ENCODE measurements at places on chromosomes 1 and 21. TPM values are rescaled to one million over a fixed set of nuclear protein-coding genes. Genes with fewer than 3 reads are reported as not detected.

- DNase-seq: no peak
These were observed 687.7 kb upstream of the ADGRL4 start for GRCh38 chr1:79694241-79694640.

GRCh38 chr1:198604975-198605374, 33.9 kb upstream of the PTPRC start:
- DNase-seq: no peak

DNA sequence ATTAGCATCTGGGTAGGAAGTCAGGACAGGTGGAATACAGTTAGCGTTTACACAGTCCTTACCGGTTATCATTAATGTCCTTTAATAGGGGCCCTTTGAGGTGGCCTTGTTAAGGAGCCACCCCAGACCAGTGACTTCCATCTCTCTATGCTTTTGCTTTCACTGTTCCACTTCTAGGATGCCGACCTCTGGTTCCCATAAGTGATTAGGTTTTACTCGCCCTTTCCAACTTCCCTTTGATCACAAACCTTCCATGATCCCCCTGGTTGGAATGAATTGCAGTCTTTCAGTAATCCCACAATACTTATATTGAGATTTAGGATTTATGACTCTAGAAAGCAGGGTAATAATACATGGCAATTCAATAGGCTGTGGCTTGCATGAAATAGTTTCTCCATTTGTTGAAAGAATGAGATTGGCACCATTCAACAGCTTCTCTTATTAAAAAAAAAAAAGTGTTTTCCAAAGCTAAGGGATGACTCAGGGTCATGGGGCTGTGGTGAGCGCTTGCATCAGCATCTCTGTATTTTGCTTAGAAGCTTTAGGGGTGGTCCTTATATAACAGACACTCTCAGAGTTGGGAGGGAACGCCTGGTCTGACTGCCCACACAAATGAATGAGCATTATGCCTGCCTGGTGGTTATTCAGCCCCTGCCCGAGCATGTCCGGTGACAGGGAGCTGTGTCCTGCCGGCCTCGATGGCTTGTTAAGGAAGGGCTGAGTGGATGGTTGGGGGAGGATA, 110.5 kb downstream of the CNIH3 start:
- DNase-seq: peak; percentile 86

Gene TRIM45
- 4.2 TPM for total RNA-seq

Gene TMEM240
- 3.7 TPM for total RNA-seq

- DNase-seq: peak; percentile 25
These were observed 207.2 kb downstream of the PTGER3 start for GRCh38 chr1:70840260-70840953.

DNA sequence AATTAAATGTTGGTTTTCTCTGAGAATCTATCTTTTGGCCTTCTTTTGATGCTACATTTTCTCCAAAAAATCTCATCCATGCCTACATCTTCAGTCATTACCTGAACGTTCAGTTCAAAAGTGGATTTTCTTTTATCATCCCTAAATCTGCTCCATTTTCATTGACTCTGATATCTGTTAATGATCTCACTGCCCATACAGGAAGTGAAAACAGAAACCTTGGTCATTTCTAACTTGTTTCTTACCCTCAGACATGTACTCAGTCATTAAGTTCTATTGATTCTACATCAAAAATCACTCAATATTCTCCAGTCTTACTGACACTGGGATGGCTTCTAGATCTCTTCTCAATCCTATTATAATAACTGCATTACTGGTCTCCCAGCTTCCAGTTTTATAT, 22.7 kb downstream of the PRKACB start:
- DNase-seq: no peak

DNA sequence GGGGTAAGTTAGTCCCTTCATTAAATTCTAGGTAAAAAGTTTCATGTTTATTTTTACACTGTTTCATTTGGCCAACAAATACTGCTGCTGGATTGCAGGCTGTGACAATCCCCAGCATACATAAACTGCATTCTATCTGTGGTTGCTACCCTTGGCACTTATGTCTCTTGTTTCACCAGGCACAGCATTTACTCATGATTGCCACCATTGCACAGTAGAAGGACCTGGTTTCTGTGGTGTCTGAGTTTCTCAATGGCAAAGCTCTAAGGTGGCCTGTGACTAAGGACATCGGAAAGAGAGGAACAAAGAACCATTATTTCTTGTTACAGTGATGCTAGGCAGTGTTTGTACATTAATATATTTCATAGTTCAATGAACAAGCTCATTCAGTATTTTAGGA, 878.4 kb upstream of the NEGR1 start:
- DNase-seq: no peak

GRCh38 chr1:149903836-149904491, 4.6 kb downstream of the BOLA1 start:
- DNase-seq: no peak

Gene ANGPTL3
- not detected for total RNA-seq

Gene CD1E
- not detected for total RNA-seq

DNA sequence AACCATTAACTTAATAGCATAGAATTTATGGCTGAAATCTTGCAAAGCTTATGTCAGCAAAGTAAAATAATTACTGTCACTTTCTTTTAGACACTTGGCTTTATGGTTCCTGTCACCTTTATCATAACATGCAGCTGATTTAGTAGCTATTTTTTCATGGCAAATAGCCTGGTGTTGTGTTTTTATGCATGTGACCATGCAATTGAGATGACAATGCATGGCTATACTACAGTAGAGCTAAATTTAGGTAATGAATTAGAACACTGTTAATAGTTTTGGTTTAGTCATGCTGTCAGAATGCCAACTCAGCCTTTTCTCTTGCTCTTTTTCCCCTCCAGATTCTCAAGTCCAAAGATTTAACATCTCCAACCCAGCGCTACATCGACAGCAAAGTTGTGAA, 88.6 kb downstream of the TGFB2 start:
- peak; percentile 23 for DNase-seq

Gene SLC25A34
- total RNA-seq: 0.27 TPM

DNA sequence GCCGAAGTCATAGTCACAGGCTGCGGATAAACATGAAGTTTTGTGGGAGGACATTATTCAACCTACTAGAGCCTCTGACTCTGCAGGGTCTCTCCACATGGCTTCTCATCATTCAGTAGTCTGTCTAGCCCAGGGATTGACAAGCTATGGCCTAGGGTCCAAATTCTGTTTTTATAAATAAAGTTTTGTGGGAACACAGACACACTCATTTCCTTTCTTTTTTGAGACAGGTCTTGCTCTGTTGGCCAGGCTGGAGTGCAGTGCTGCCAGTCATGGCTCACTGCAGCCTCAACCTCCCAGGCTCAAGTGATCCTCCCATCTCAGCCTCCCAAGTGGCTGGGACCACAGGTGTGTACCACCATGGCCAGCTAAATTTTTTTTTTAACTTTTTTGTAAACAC, 8.1 kb upstream of the ENO1 start:
- DNase-seq: no peak

- DNase-seq: peak; percentile 25
These were observed 68.8 kb upstream of the RGS1 start for GRCh38 chr1:192506741-192507155.

Gene DIO1
- not detected for total RNA-seq

DNA sequence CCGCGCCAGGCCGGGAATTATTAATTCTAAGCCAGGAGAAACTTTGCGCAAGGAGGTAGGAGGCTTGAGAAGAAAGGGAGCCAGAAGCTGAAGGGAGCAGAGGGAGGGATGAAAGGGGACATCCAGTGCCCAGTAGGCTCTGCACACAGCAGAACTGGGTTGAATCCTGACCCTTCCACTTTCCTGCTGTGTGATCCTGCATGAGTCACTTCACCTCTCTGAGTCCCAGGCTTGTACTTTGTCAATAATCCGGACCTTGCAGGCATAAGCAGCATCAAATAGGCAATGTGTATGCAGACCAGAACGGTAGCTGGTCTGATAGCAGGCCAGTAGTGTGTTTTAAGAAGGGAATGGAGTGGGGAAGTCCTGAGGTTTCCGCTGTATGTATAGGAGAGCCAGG, 25.5 kb upstream of the EPB41 start:
- DNase-seq: no peak

DNA sequence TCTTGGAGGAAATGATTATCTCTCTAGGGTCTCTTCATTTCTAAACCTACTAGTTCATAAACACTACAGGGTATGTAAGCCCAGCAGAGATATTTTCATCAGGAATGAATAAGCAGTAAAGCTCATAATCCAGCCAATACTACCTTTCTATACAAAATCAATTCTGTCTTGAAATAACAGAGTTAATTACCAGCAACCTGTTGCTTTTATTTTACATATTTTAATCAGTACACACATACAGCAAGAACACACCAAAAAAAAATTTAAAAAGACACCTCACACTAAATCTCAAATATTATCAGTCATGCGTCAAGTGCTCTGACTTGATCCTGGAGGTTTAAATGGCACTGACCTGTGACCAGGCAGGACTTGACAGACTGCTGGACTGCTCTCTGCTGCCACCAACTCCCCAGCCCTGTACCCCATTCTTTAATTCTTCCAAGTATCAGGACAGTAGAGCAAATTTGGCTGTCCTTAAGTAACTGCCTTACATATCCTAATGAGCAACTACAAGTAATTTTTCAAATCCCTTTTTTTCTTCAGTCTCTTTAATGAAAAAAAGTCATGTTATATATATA, 98.5 kb downstream of the CDC42BPA start:
- no peak for DNase-seq

DNA sequence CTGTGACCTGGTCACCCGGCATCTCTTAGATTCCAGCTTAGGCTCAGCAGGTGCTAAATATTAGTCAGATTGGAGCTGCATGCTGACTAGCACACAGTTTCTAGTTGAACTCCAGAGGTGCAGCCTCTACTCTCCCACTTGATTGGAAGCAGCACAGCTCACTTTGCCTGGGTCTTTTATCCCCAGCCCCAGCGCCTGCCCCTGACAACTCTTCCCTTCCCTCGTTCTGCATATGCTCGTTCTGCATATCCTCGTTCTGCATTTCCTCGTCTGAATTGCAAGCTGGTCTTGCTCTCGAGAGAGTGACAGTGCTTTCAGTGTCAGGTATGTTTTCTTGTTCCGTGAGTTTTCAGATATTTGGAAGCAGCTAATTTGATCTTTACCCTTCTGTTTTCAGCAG, 11.7 kb downstream of the COL18A1 start:
- no peak for DNase-seq

Gene TMEM50B
- total RNA-seq: 25.1 TPM

GRCh38 chr1:107682467-107682866, 282.5 kb downstream of the VAV3 start:
- no peak for DNase-seq

Gene POFUT2
- total RNA-seq: 104 TPM

DNA sequence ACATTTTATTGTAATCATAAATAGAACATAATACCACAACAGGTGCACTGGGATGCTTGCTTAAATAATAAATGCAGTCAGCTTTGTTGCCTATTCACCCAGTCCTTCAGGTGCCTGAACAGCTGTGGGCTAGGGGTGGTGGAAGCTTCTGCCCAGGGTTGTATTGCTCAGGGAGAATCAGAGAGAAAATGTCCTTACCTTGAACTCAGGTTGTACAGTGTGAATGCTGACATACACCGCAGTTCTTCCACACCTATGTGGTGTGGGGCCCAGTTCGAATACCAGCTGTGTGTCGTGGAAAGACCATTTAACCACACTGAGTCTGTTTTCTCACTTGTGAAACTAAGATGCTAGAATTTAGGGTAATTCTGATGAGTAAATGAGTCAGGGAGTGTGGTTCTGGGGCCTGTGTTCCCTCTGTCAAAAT, 115.7 kb upstream of the ATP1A1 start:
- DNase-seq: no peak

- no peak for DNase-seq
These were observed 18.4 kb upstream of the DESI2 start for GRCh38 chr1:244634546-244634945.

DNA sequence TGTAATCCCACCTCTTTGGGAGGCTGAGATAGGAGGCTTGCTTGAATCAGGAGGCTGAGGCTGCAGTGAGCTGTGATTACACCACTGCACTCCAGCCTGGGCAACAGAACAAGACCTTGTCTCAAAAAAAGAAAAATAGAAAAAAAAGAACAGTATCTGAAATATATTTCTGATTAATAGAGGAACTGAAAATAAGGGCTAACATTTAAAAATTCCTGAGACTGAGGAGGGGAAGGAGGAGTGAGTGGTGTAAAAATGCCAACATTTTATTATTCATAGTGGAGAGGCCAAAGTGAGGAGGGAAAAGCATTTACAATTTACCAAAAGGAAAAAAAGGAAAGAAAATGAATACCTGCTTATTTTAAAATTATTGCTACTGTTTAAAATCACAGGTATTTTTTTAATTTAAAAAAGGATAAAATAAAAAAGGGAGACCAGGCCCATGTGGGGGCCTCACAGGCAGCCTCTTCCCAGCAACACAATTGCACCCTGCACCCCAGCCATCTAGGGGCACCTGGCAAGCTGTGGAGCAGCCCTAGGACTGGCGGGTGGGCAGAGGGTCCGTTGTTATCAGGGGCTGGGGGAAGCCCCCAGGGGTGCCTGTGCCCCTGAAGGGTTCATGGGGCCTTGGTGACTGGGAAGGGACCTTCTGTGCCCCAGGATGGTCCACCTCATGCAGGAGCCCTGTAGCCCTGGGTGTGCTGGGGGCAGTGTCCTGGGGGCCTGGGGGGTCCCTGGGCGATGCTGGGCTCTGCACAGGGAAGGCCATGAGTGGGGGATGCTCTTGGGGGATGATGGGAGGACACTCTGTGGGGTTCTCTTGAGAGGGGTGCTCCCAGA, 34.8 kb upstream of the ADARB1 start:
- DNase-seq: no peak

DNA sequence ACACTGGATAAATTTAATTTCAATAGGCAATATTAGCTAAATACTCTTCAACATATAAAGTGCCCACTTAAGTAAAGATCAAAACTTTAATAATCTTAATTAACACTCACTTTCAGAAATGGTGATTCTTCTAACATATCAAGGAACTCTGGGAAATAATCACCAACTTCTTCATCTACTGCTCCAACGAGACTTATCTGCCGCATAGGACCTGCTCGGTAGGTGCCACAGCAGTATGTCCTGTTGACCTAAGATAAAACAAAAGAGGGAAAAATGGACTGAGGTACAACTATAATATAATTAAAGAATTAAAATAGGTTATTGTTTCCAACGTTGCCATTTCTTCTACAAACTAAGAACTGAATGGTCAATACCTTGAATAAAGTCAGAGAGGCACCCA, 18.3 kb upstream of the PHTF1 start:
- no peak for DNase-seq

Gene PROK1
- total RNA-seq: not detected

Gene TRNAU1AP
- 26.9 TPM for total RNA-seq

Gene SLAMF6
- total RNA-seq: not detected

All from HFFc6 (cell line).